ENCODE measurements at places on chromosomes 2 and 18.
A peak's percentile ranks its signal among the peaks of the same experiment; 100 is the strongest.

GRCh38 chr2:157244691-157245090 is 12.8 kb upstream of the GALNT5 start:
- no peak for DNase-seq

DNA sequence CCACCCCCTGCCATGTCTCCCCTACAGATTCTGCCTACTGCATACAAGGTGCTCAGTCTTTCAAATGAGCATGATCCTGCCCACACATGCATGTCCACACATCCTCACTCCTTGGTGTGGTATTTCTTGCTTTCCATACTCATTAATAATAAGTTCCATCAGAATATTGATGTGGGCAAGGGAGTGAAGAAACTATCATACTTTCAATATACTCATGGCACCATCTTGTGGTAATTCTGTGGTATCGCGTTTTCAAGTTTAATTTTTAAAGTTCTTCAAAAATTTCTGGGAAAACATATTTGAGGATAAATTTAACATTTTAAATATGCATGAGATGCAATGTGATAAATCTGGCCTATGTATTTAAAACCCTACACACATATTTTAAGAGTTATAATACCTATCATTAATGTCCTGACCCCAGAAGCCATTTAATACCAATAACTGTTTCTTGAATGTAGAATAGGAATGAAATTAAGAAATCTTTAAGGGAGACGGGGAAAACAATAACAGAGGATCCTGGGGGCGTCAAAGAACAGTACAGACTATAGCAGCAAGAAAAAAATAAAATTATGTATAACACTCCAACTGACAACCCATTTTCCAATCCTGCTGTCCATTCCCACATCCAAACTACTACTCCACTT is 110.1 kb downstream of the ZNF385B start:
- DNase-seq = no peak

GRCh38 chr2:138601458-138602165 is 100.0 kb downstream of the SPOPL start:
- DNase-seq = no peak

DNA sequence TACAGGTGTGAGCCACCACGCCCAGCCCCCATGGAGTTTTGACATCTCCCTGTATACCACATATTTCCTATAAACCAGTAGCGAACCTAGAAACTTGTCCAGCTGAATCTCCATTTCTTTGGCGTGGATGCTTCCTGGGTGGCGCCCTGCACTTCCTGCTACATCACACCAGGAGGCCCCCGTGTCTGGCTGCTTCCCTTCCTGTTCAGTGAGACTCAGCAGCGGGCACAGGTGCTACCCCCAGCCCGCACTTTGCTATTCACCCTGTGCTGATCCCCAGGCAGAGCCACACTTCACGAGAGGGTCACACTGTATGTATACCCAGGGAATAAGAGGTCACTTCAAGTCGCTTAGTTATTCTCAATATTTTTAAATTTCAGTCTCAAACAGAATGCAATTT is 35.0 kb downstream of the CYP27C1 start:
- peak; percentile 46 for DNase-seq

DNA sequence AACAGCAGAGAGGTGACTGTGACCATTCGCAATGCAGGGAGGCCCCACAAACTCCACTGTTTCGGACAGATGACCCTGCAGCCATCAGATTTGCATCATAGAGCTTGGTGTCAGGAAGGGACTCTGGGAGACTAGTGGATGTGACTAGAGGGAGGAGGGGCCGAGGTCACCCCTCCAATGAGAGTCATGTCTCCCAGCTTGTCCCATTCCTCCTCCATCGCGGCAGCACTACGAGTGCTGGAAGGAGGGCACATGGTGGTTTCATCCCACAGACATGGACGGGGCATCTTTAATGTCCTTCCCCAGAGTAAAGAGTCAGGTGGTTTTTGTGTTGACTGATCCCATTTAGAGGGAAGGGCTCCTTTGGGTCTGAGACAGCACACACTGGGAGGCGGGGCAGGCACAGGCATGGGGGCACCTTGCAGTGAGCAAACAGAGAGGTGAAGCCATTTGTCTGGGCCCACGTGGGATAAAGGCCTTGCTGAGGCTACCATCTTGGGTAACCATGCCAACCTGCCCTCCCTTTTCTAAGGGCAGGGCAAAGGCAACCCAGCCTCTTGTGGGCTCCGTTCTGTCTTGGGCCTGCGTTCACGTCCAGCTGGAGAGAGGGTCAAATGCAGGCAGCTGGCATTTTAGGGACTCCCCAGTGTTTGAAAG is 208.1 kb downstream of the ASB1 start:
- DNase-seq = no peak

DNA sequence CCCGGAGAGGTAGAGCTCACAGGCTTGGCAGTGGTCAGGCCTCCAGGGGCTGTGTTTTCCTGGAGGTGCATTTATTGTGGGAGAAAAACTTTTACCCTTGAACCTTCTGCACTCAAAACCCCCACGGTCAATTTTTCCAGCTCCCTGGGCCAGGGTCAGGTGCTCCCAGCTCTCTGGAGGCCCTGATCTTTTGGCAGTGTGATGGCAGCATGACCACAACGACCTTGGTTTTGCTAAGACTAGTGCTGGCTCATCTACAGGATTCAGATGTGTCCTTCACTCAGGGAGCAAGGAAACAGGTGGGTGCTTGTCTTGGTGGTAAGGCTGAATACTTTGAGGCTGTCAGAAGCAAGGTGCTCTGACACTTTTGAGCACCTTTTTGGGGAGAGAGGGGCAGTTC is 92.3 kb downstream of the CCDC93 start:
- DNase-seq = no peak
